Pons (tissue), 1 donor: ENCODE measurements at places on chromosomes 3 and 15.
A peak's percentile ranks its signal among the peaks of the same experiment; 100 is the strongest.

- DNase-seq = no peak
These were observed 66.9 kb downstream of the DCLK3 start for GRCh38 chr3:36697229-36698001.

DNA sequence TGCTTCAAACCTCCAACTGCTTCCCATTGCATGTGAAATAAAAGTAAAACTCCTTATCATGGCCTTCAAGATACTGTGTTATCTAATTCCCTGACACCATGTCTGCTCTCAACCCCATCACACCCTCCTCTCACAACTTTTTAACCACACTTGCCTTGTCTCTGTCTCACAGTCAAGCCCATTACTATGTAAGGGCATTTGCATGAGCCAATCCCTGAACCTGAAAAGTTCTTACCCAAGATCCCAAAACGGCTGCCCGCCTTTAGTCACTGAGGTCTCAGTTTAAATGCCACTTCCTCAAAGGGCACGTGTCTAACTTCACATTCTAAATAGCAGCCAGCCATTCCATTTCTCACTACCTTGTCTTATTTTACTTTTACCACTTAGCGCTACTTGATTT is 83.1 kb downstream of the SST start:
- no peak for DNase-seq

- peak; percentile 24 for DNase-seq
These were observed 483.2 kb upstream of the SGO1 start for GRCh38 chr3:20669184-20669583.

GRCh38 chr3:188775412-188775811 is 396.4 kb upstream of the TPRG1 start:
- DNase-seq = no peak

DNA sequence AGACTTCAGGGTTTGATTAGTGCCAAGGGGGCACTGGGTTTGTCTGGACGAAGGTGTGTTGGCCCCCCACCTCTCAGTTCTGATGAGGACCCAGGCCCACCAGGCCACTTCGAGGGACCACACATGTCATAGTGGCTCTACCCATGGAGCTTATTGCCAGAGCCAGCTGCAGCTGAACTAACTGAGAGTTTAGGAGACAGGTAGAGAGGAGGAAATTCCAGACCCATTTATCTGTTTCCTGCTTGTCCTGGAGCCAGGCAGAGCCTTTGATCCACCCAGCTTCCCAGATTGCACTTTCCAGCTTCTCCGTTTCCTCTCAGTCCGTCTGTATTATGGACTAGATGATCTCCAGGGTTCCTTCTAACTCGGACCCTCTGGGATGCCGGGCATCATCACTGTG is 20.9 kb downstream of the SLC24A1 start:
- no peak for DNase-seq

DNA sequence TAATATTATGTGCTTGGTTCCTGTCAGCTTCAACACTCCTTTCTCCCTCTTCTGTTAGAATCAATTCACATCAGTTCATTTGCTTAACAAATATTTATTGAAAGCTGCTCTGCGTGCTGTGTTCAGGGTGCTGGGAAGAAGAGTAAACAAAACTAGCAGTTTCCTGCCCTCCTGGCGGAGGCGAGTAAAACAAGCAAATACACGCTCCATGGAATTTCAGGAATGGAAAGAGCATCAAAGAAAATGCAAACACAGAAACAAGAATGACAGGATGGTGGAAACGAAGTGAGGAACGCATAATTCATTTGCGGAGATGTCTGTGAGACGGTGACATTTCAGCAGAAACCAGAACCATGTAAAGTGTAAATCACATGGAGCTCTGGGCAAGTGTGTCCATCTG is 49.4 kb upstream of the SPTSSB start:
- DNase-seq = no peak

DNA sequence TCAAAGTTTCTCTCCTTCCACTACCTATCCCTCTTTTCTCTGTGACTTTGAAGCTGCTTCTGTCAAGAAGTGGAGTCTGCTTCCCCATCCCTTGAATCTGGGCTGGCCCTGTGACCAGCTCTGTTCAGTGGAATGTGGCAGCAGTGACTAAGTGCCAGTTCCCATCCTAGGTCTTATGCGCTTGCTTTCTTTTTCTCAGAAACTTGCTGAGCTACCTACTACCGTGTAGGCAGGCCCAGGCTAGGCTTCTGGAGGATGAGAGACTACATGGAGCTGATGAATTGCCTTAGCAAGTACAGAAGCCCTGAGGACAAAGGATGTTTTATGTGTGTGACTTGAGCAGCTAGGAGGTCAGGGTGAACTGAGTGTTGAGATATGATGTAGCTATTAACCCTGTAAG is 123.2 kb downstream of the PDCD6IP start:
- DNase-seq = no peak
